Activated effector memory CD4-positive, alpha-beta T cell treated with anti-CD3 and anti-CD28 coated beads, Interleukin-2, amount 50 U/mL, for 16 hours (primary cell): ENCODE measurements at places on chromosomes 2 and 18.

DNA sequence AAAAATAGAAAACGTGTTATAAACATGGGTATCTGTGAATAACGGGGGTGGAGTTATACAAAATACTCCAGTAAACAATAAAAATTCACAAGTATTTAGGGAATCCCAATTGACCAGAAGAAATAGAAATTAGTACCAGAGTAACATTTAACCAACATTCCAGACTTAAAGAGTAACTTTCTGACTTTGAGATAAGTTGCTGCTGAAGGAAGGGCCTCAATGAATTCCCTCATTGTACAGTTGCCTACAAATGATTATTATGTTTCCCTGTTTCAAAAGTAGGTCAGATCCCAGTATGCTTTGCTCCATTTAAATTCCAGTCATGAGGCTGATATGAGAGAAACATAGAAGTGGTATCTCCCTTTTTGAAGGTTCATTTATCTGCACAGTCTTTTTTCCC is 88.3 kb upstream of the KCNH7 start:
- DNase-seq = no peak

GRCh38 chr18:48166336-48166875 is 235.9 kb upstream of the SMAD2 start:
- no peak for DNase-seq

DNA sequence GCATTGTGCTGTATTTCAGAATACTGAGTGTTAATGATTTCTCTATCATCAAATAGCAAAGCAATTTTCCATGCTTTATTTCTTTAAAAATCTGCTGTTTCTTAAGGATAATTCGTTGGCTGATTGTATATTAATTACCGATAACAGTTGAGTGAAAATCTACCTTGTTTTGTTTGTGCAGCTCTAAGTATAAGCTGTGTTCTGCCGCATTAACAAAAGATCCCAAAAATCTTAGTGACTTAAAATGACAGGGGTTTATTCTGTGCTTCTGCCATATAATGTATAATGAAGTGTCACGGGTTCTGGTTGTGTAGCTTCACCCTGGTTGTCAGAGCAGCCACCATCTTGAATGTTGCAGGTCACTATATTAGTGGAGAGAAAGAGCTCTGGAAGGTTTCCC is 196.1 kb downstream of the ACTR3 start:
- DNase-seq = no peak

DNA sequence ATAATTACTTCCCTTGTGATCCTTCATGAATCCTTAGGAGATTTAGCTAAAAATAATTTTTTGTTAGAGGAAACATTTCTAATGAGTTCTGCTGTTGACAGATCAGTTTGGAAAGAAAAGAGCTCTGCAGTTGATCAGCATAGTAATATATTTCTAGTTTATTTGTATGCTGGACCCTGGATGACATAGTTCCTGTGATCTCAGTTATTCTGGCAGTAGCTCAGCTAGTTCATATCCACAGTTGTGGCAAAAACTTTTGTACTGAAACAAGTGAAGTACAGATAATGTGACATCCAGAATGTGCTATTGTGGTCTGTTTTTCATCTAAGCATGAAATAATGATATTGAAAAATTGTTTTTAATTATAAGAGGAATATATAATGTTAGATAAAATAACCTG is 33.7 kb downstream of the ABI2 start:
- no peak for DNase-seq

DNA sequence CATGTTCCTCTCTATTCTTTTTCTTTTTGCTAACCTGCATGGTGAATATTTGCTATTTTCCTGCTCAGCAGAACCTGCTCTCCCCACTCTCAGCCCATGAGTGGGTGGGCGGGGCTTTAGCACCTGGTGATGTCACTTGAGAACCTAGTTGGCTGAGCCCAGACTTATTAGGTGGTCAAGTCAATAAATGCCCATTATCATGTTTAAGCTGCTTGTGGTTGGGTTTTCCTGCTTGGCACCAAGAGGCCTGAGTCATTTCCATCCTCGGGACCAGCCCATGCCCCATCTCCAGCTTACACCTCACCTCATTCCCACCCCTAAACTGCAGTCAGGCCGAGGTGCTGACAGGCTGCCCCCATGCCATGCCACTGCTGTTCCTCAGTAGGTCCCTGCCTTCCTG is 226.6 kb downstream of the ANKRD30B start:
- DNase-seq = no peak

DNA sequence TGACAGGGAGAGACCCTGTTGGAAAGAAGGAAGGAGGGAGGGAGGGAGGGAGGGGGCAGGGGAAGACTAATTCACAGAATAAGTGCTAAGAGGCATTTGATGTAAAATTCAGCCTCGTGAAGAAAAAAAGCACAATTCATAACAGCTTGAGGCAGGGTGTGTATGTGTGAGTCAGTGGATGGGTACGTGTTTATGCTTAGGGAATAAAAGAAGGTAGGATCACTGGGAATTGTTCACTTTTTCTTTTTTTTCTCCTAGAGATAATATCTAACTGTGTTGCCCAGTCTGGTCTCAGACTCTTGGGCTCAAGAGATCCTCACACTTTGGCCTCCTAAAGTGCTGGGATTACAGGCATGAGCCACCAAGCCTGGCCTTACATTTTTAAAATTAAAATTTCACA is 39.2 kb downstream of the WDR33 start:
- no peak for DNase-seq

- no peak for DNase-seq
Observed at GRCh38 chr2:178282075-178282815, 87.9 kb downstream of the OSBPL6 start.

DNA sequence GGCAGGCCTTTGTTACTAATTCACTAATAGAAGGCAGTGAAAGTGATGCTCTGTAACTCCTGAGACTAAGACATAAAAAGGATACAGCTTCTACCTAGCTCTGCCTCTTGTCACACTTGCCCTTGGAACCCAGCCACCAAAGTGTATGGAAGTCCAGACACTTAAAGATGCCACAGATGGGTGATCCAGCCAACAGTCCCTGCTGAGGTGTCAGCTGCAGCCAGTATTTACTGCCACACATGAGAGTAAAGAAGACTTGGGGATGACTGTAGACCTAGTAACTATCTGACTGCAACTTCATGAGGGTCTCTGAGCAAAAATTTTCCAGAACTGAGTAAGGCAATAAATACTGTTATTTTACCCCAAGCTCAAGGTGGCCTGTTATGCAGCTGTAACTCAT is 8.8 kb downstream of the IMMT start:
- no peak for DNase-seq

GRCh38 chr2:226999661-227000060 is 163.8 kb downstream of the RHBDD1 start:
- no peak for DNase-seq

GRCh38 chr2:45964223-45964841 is 312.9 kb downstream of the PRKCE start:
- no peak for DNase-seq

- no peak for DNase-seq
Observed at GRCh38 chr2:231883468-231883881, 42.7 kb downstream of the NPPC start.

- no peak for DNase-seq
Observed at GRCh38 chr2:155653176-155653575, 679.3 kb downstream of the NR4A2 start.

- no peak for DNase-seq
Observed at GRCh38 chr18:48749768-48750167, 201.0 kb downstream of the SMAD7 start.

GRCh38 chr2:72713857-72714256 is 112.0 kb downstream of the EXOC6B start:
- no peak for DNase-seq

DNA sequence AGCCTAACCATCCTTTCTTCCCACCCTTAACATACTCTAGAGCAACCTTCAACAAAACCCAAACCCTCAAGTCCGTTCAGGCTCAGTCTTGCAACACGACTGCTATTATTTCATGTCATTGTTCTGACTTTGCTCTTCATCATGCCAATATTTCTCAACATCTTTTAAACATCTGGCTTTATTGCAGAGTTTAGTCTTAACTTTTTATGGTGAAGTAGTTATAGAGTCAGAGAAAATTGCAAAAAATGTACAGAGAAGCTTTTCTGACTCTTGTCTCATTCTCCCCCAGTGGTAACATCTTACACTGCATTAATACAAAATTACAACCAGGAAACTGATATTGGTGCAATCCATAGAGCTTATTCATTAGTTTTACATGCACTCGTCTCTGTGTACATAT is 3.9 kb downstream of the MARCO start:
- no peak for DNase-seq

DNA sequence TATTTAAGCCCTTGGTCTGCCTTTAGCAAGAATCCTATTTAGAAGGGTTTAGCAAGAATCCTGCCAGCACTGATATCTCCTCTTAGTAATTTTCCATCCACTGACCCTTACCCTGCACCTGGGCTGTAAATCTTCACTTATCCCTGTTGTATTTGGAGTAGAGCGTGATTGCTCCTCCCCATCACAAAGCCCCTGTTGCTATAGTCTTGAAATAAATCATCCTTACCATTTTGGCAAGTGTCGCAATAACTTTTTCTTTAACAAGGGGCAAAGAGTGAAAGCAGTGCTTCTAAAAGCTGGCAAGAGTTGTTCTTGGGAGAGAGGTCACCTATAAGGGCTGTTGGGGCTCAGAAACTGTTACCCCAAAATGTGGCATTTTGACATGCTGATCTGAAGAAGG is 3.7 kb upstream of the SCTR start:
- DNase-seq = no peak

DNA sequence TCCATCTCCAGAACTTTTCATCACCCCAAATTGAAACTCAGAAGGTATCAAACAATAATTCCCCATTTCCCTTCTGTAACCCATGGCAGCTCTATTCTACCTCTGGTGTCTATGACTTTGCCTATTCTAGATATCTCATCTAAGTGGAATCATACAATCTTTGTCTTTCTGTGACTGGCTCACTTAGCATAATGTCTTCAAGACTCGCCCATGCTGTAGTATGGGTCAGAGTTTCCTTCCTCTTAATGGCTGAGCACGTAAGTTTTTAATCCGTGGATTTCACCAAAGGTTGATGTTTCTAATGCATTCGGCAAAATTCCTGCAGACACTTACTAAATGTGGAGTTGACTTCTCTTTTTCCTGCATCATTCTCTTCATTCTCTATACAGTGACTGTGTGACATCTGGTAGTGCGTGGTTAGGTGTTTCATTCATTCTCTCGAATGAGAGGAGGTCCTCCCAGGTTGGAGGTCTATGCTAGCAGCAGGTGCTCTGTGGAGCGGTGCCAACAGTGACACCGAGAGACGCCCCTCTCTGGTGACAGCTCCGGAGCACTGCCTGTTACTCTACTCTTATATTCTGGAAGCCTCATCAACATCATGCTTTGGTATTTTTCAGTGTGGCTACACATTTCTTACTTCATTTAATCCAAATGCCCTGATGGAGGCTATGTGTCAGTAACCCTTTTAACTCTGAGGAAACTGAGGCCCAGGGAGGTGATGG is 50.1 kb downstream of the ATOH8 start:
- DNase-seq = no peak

DNA sequence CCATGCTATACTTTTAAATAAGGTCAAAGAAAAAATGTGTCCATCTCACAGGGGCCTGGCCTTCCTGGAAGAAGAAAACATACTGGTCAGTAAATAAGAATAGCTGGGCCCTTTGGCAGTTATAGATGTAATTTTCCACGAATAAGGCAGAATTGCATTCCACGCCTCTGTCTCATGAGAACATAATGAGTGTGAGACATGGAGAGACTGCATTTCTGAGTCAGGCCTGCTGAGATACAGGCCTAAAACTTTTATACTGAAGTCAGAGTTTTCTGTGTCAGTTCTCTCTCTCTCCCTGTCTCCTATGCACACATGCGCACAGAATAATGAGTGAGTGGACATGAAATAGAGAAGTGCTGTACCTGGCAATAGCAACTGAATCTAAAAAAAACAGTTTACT is 20.4 kb upstream of the IL1R1 start:
- no peak for DNase-seq

GRCh38 chr2:54059504-54059903 is 55.9 kb upstream of the ACYP2 start:
- DNase-seq = no peak

GRCh38 chr2:119198240-119198840 is 25.3 kb upstream of the STEAP3 start:
- no peak for DNase-seq

GRCh38 chr18:75502286-75502685 is 74.8 kb upstream of the SMIM21 start:
- no peak for DNase-seq

DNA sequence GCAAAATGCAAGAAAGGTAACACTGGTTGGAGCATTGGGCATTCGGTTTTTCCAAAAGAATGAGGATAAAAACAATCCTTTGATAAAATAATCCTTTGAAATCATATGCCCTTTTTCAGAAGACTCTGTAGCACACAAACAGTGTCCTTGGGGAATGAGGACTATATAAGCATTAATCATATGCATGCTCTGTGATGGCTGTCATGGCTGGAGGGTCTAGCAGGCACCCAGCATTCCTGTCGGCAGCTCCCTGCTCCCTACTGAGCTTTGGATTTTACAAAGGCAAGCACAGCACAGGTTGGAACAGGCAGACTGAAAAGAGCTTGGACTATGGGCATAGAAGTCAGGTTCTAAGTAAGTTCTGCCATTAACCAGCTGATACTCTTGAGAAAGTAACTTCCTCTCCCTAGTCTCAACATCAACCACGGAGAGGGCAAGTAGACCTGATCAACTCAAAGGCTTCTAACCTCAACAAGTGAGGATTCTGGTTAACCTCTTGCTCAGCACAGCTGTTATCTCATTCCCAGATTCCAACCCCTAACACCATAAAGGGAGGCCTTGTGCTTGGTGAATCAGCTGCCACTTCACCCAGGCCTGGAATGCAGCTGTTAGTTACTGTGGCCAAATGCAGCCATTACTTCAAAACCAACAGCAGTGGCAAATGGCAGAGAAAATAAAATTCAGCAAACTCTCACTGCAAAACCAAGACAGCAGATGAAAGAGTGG is 29.5 kb downstream of the GALNT14 start:
- DNase-seq = no peak
